ENCODE measurements at places on chromosomes 5 and 9. TPM values are rescaled to one million over a fixed set of nuclear protein-coding genes. Genes with fewer than 3 reads are reported as not detected.

The CNTNAP3B gene
- total RNA-seq: 18.9 TPM

The TMEM252 gene
- total RNA-seq: not detected

The HK3 gene
- total RNA-seq: not detected

The PCDHB4 gene
- total RNA-seq: under 0.01 TPM

The SH3TC2 gene
- 4.4 TPM for total RNA-seq

The PRDM9 gene
- total RNA-seq: not detected

The CDKN2B-AS1 gene
- 3.7 TPM for total RNA-seq

The PPIC gene
- 88.0 TPM for total RNA-seq

The NEUROG1 gene
- not detected for total RNA-seq

The ZDHHC11B gene
- total RNA-seq: under 0.01 TPM

The BTNL8 gene
- not detected for total RNA-seq

The LCN9 gene
- total RNA-seq: not detected
